Liver (tissue), 10 donors: ENCODE measurements at places on chromosomes 2 and 18.
A peak's percentile ranks its signal among the peaks of the same experiment; 100 is the strongest.

DNA sequence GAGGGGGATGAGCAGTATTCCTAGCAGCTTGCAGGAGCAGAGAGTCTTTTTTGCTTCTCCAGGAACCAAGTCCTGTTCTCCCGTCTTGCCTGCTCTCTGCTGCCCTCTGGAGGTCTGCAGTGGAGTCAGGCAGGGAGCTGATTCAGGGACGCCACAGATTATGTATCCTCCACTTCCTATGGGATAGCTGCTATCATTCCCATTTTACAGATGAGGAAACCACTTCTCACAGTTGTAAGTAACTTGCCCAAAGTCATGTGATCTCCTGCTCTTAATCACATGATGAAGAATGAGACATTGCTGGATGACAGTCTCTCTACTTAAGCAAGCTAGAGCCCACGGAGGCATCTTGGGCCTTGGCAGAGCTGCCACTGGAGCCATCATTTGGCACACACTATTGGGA, 8.3 kb downstream of the SLC4A5 start:
- DNase-seq: peak; percentile 79
- H3K27ac ChIP-seq: no peak overlapping the region
- H3K27me3 ChIP-seq: no peaks in the 10 kb centered on the region
- no peaks in the 10 kb centered on the region for H3K36me3 ChIP-seq

- H3K36me3 ChIP-seq: peaks cover 5% of the 10 kb centered on the region
- DNase-seq: no peak
- H3K27ac ChIP-seq: no peak overlapping the region
- H3K4me3 ChIP-seq: no peak overlapping the region
- no peaks in the 10 kb centered on the region for H3K27me3 ChIP-seq
- peaks cover 15% of the 10 kb centered on the region for H3K4me1 ChIP-seq
Measured at GRCh38 chr2:238271061-238271554, 17.3 kb downstream of the PER2 start.

DNA sequence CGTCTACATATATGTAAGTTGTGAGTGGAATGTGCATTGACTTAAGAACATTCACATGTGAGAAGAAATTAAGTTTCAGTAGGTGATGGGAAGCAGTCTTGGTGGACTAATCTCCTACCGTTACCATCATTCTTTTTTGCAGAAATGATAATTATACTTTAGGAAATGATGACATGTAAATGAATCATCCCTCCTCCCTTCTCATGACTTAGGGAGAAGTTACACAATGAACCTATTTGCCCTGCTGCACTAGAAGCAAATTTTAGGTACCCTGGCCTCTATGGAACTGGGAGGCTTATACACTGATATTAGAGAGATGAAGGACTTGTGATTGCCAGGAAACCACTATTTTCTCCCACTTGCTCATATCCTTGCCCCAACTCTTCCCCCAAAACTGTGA, 214.2 kb downstream of the CALCRL start:
- no peak overlapping the region for H3K27ac ChIP-seq
- no peaks in the 10 kb centered on the region for H3K4me1 ChIP-seq
- DNase-seq: no peak
- H3K4me3 ChIP-seq: no peak overlapping the region
- H3K27me3 ChIP-seq: no peaks in the 10 kb centered on the region
- H3K36me3 ChIP-seq: no peaks in the 10 kb centered on the region

DNA sequence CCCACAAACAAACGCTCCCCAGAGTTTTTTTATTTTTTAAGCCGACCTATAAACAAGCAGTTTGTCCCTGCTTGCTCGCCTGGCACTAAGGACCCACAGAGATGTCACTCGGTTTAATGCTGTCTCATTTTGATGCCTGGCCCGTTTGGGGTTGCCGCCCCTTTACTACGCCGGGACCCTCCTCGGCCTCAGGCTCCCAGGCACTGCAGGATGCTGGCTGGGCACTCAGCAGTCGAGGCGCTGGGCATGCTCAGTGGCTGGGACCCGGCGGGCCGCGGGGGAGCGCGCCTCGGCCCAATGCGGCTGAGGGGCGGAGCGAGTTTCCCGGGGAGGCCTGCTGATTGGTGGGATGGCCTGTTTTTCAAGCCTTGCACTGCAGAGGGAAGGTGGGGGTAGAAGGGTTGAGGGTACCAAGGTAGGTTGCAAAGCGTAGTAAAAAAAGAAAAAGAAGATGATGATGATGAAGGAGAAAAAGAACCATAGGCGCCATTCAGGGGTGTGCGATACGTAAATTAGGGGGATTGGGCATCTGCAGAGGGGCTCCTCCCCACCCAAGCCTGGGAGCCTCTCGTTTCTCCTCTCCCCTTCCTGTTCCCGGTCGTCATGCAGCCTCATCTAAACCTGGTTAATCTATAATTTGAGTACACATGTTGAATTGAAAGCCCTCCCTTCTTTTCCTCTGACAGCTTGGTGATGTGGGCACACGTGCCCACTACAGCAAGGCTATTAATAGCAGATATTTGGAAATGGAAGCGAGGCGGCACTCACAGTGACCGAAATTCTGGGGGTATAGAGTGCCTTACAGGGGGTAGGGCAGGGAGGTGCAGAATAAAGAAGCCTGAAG, 1.5 kb upstream of the IRS1 start:
- no peaks in the 10 kb centered on the region for H3K27me3 ChIP-seq
- peak overlapping the region; percentile 95 for H3K27ac ChIP-seq
- peak; percentile 86 for DNase-seq
- H3K4me3 ChIP-seq: peak overlapping the region; percentile 27
- no peaks in the 10 kb centered on the region for H3K36me3 ChIP-seq

- peaks cover 2% of the 10 kb centered on the region for H3K27me3 ChIP-seq
- peak; percentile 87 for DNase-seq
- no peak overlapping the region for H3K27ac ChIP-seq
Measured at GRCh38 chr18:59957957-59958356, 58.2 kb downstream of the PMAIP1 start.

DNA sequence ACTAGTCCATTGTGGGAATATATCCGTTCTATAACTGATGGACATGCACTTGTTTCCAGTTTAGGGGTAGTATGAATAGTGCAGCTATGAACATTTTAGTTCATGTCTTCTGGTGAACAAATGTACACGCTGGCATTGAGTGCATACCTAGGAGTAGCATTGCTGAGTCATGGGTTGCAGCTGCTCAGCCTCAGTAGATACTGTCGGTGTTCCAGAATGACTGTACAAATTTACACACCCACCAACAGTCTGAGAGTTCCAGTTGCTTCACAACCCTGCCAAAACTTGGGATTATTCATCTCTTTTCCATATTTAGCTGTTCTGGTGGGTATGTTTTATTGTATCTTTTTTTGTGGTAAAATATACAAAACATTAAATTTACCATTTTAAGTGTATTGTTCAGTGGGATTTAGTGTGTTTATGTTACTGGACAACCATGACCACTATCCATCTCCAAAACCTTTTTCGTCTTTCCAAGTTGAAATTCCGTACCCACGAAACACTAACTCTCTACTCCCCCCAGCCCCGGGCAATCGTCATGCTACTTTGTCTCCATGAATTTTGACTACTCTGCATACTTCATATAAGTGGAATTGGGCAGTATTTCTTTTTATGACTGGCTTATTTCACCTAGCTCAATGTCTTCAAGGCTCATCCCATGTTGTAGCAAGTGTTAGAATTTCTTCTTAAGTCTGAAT, 281.0 kb downstream of the PRKCE start:
- no peak for DNase-seq
- H3K4me3 ChIP-seq: no peak overlapping the region
- peaks cover 5% of the 10 kb centered on the region for H3K4me1 ChIP-seq
- H3K36me3 ChIP-seq: no peaks in the 10 kb centered on the region

GRCh38 chr2:68743531-68743930, 8.9 kb downstream of the ARHGAP25 start:
- no peaks in the 10 kb centered on the region for H3K36me3 ChIP-seq
- H3K27ac ChIP-seq: no peak overlapping the region
- no peaks in the 10 kb centered on the region for H3K27me3 ChIP-seq
- no peaks in the 10 kb centered on the region for H3K4me1 ChIP-seq
- no peak overlapping the region for H3K4me3 ChIP-seq
- no peak for DNase-seq

DNA sequence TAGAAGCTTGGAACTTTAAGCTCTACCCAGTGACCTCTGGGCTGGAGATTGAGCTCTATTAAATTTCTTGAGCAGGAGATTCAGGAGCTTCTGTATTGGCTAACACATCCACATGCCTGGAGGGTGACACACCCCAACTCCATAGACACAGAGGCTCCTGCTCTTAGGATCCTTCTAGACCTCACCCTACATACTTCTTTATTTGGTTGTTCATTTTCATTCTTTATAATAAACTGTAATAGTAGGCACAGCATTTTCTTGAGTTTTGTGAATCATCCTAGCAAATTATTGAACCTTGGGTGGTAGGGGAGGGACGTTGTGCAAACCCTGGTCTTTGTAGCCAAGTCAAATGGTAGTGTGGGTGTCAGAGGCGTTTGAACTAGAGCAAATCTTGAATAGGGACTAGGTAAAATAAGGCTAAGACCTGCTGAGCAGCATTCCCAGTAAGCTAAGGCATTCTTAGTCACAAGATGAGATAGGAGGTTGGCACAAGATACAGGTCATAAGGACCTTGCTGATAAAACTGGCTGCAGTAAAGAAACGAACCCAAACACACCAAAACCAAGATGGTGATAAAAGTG, 323.8 kb upstream of the GALNT5 start:
- no peak overlapping the region for H3K27ac ChIP-seq
- H3K4me3 ChIP-seq: no peak overlapping the region

GRCh38 chr2:227818675-227819397, 5.2 kb downstream of the CCL20 start:
- H3K27ac ChIP-seq: no peak overlapping the region
- H3K4me3 ChIP-seq: no peak overlapping the region
- H3K27me3 ChIP-seq: no peaks in the 10 kb centered on the region
- no peaks in the 10 kb centered on the region for H3K36me3 ChIP-seq

DNA sequence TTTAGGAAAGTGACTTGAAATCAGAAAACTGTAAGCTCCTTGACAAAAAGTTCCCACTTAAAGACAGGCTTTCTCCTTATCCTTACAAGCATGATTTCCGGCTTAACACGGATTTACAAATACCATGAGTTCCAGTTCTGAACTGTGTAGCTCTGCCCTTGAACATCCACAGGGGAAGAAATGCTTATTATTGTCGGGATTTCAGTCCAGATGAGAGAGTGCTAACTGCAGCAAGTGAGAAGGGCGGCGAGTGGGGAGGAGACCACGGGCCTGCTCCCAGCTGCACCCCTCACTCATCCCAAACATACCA, 73.1 kb downstream of the LRRC30 start:
- H3K27me3 ChIP-seq: no peaks in the 10 kb centered on the region
- H3K36me3 ChIP-seq: no peaks in the 10 kb centered on the region
- no peak for DNase-seq
- no peak overlapping the region for H3K27ac ChIP-seq
- no peaks in the 10 kb centered on the region for H3K4me1 ChIP-seq
- H3K4me3 ChIP-seq: no peak overlapping the region

- H3K36me3 ChIP-seq: peaks cover 4% of the 10 kb centered on the region
- H3K27ac ChIP-seq: no peak overlapping the region
- H3K27me3 ChIP-seq: no peaks in the 10 kb centered on the region
- no peak overlapping the region for H3K4me3 ChIP-seq
Measured at GRCh38 chr2:47015206-47015605, 99.6 kb upstream of the MCFD2 start.

- no peak overlapping the region for H3K27ac ChIP-seq
- no peaks in the 10 kb centered on the region for H3K36me3 ChIP-seq
- no peaks in the 10 kb centered on the region for H3K4me1 ChIP-seq
- no peaks in the 10 kb centered on the region for H3K27me3 ChIP-seq
- no peak overlapping the region for H3K4me3 ChIP-seq
Measured at GRCh38 chr18:30103881-30104280, 938.7 kb downstream of the DSC3 start.

DNA sequence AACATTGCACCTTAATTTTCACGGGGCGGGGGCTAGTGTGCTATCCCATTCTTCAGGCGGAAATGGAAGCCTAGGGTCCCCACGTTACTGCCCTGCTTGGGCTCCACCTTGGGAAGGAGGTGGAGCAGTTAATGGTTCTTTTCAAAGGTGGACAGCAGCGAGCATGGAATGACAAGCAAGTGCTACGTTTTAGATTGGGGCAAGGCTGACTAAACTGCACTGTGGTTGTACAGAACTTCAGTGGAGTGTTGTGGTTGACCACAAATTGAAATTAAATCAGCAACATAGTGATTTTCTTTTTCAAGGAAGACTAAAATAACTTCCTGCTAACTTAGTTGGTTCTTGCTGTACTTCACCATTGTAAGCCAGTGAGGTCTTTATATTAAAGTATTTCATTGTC, 47.0 kb downstream of the CHRNA1 start:
- no peak overlapping the region for H3K27ac ChIP-seq
- no peak for DNase-seq
- no peak overlapping the region for H3K4me3 ChIP-seq
- H3K36me3 ChIP-seq: no peaks in the 10 kb centered on the region
- no peaks in the 10 kb centered on the region for H3K27me3 ChIP-seq

- DNase-seq: no peak
- H3K4me3 ChIP-seq: no peak overlapping the region
- no peaks in the 10 kb centered on the region for H3K36me3 ChIP-seq
- H3K4me1 ChIP-seq: peaks cover 1% of the 10 kb centered on the region
- no peaks in the 10 kb centered on the region for H3K27me3 ChIP-seq
- H3K27ac ChIP-seq: no peak overlapping the region
Measured at GRCh38 chr2:226673314-226673723, 126.3 kb downstream of the IRS1 start.

DNA sequence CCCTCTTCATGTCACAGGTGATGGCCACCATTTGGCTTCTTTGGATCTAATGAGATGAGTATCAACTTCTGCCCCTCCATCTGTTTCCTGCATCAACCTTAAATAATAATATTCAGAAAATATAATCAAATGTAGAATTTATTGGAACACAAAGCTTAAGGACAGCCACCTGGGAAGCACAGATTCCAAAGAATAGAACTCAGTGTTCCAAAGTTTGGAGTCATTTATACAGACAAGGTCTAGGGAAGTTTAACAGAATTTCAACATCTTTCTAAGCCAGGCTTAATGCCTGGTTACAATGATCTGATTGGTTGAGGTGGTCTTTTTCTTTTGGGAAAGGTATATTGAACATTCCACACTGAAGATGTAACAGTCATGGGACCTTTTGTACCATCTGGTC, 218.0 kb upstream of the PIEZO2 start:
- no peak overlapping the region for H3K27ac ChIP-seq
- no peaks in the 10 kb centered on the region for H3K4me1 ChIP-seq
- H3K4me3 ChIP-seq: no peak overlapping the region
- DNase-seq: no peak

GRCh38 chr2:43872151-43872550, 33.4 kb downstream of the ABCG8 start:
- H3K27me3 ChIP-seq: no peaks in the 10 kb centered on the region
- no peak overlapping the region for H3K4me3 ChIP-seq
- H3K4me1 ChIP-seq: no peaks in the 10 kb centered on the region
- H3K27ac ChIP-seq: no peak overlapping the region
- peaks cover 23% of the 10 kb centered on the region for H3K36me3 ChIP-seq
- DNase-seq: no peak

GRCh38 chr2:152406119-152406835, 71.3 kb downstream of the FMNL2 start:
- H3K36me3 ChIP-seq: no peaks in the 10 kb centered on the region
- no peaks in the 10 kb centered on the region for H3K4me1 ChIP-seq
- H3K27me3 ChIP-seq: no peaks in the 10 kb centered on the region
- no peak overlapping the region for H3K4me3 ChIP-seq
- H3K27ac ChIP-seq: no peak overlapping the region

GRCh38 chr2:129654331-129654730, 325.1 kb upstream of the RAB6C start:
- H3K36me3 ChIP-seq: no peaks in the 10 kb centered on the region
- no peaks in the 10 kb centered on the region for H3K27me3 ChIP-seq
- no peaks in the 10 kb centered on the region for H3K4me1 ChIP-seq
- no peak overlapping the region for H3K4me3 ChIP-seq
- H3K27ac ChIP-seq: no peak overlapping the region
